ENCODE measurements at places on chromosomes 5 and 9. TPM values are rescaled to one million over a fixed set of nuclear protein-coding genes. Genes with fewer than 3 reads are reported as not detected.

DNA sequence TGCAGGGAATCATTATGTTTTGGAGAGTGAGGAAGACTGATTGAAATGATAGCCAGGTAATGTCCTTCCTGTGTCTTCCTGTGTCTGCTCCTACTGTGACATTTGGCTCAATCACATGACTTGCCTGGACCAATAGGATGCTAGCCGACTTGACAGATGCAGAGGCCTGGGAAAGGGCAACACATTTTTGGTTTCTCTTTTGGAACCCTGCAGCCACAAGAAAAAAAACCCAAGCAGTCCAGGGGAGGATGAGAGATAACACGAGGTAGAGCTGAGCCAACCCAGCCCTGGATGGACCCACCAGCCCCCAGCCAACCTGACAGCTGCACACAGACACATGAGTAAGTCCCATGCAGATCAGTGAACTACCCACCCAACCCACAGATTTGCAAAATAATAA lies 256.1 kb upstream of the SMARCA2 start:
- peak; percentile 32 for DNase-seq

DNA sequence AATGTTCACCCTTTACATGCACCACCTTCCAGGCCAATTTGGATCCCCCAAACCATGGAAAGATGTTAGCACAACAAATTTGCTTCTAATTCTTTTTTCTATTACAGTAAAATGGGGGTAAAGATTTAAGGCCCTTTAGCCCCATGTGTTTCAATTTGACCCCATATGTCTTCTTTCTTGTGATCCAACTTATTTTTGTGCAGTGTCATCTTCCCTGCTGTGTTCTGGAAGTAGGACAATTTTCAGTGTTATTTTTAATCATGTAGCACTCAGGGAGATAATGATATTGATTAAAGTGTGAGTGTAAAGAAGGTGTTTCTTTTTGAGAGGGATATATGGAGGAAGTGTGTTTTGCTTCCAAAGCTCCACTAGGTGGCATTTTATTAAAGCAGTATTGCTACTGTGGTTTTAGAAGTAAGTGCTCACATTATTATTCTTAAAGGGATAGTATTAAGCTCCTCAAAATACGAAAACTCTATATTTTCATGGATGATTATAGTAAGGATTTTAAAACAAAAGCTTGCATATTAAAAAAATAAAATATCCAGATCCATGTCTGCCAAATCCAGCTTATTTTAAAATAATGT lies 118.7 kb upstream of the ATP10B start:
- no peak for DNase-seq

DNA sequence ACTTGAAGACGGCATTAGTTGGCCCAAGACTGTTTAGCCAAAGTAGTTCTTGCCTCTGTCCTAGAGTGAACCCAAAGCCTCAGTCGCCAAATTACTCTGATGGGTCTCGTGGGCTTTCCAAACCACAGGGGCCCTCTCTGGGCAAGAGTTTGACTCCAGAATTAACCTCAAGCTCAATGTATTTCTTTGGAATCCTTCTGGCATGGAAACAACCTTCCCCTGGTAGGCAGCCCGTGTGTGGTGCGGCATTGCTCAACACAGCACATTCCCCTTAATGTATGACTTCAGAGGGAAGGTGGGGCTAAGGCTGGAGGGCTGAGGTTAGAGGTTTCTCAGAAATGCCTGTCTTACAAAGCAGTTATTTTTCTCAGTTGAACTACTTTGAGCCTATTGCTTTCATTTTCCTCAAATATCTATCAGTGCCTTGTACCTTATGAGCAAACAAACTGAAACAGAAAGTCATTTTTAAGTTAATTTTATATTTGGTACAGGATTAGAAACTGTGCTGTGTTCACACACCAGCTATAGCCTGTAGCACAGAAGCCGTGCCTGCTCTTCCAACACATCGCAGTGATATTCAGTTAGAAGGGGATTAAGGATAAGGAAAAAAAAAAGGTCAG lies 123.9 kb upstream of the HAPLN1 start:
- DNase-seq = no peak

DNA sequence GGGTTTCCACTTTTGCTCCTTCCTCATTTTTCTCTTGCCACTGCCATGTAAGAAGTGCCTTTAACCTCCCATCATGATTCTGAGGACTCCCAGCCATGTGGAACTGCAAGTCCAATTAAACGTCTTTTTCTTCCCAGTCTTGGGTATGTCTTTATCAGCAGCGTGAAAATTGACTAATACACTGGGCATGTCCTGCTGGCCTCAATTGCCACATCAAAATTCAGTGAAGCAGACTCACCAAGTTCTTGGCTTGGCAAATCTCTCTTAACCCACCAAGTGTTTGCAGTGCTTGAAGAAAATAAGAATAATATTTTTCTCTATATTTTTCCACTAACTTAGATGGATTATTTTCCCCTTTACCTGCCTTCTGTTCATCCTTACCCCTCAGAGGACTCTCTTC lies 212.0 kb downstream of the BRINP1 start:
- DNase-seq = no peak

- no peak for DNase-seq
Measured at GRCh38 chr5:172140866-172141265, 47.2 kb downstream of the STK10 start.

- DNase-seq = no peak
Measured at GRCh38 chr9:130833031-130833990, 1.7 kb upstream of the ABL1 start.

DNA sequence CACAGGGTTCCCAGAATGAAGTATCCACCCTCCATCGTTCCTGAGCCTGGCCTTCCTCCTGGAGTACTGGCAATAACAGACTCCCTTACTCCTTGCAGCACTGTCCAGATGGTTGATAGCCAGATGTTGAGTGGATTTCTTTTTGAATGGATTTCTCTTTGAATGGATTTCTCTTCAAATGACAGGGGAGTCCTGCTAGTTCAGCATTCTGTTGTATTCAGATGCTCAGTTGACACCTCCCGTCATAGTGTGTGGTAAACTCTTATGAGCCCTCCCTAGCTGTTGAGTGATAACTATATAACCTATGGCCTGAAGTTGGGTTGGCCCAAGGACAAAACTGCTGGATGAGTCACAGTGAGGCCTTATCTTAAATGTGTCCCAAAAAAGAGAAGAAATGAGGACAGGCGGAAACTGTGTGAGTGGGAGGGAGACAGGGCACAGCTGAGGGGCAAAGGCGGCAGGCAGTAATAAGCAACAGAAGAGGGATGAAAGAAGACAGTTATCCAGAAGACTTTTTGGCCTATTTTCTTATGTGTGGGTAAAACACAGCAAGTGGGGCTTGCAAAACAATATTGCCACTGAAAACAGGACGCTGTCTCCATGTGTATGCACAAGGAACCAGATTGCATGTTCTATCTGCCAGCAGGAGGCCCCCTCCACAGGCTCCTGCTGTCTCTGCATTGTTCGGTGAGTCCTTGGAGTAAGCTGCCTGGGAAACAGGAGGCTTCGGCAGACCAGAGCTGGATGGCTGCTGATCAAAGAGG lies 209.5 kb upstream of the S1PR3 start:
- DNase-seq = peak; percentile 56

GRCh38 chr5:68353605-68354004 lies 138.0 kb downstream of the PIK3R1 start:
- no peak for DNase-seq

GRCh38 chr9:16278326-16278999 lies 592.0 kb downstream of the BNC2 start:
- DNase-seq = peak; percentile 14

DNA sequence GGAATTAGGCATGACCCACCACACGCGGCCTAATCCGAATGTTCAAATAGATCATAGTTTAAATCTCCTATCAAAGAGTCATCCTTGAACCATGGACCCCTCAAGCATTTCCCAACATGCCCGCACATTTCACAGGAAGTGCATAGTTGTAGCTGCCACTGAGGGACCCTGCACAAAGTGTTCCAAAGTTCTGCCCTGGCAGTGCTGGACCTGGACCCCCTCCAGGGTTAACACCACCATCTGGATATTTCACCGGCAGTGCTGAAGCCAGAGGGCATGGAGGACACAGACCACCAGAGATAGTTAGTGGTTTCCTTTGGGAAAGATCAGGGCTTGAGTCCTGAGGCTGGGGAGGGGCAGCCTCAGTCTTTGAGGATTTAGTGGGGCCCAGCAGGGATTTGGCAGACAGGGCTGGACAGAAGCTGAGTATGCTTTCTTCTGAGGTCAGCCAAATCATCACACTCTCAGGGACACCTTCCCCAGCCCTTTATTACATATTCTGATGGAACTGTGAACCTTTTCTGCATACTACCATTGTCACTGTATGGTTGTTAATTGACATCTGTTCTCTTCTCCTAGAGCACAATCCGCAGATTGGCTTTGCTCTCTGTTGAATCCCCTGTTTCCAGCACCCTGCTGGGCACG lies 143.6 kb upstream of the EFNA5 start:
- DNase-seq = no peak

GRCh38 chr5:167863883-167864282 lies 427.6 kb upstream of the WWC1 start:
- DNase-seq = no peak

DNA sequence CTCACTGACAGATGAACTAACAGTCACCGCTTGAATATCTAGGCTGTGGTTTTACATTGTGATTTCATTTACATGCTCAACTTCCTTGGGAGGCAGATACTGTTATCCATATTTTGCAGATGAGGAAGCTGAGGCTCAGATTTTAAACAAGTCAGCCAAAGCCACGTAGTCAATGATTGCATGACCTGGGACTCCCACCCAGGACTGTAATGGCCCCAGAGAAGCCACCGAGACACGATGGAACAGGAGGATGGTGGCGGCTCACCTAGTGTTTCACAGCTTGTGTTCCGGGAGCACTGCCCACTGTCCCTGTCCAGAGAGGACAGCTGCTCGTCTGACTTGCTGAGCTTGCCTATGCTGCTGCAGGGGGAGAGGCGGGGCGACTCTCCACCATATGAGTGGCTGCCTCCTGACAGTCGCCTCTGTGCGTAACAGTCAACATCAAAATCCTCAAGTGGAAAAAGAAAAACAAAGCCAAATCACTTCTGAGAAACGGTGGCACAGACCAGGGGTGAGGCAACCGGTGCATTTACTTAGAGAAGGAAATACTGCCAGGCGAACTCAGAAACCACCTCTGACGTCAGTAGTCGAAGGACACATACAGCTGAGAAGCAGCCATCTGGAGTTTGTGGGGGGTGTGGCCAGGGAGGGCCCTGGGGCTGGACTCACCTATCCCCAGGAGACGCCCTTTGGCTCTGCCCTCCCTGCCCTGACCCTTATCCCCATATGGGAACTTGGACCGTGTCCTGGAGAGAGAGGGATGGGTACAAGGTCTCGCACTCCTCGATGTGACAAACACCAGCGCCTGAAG lies 82.5 kb downstream of the PRRT1B start:
- DNase-seq = no peak

DNA sequence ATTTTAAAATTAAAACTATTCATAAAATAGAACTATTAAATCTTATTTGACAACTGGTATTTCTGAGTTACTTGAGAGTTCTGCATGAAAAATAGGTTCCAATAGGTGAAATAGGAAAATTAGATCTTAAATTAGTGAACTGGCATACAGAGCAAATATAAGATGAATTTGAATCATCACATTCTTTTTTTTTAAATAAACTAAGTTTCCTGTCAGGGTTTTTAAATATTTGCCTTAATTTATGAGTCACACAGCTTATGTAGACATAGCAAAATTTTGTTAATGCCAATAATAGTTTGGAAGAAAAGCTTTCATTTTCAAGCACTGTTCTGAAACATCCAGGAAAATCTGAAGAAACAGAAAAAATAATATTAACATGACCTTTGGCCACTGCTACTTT lies 311.7 kb upstream of the HAPLN1 start:
- DNase-seq = no peak

DNA sequence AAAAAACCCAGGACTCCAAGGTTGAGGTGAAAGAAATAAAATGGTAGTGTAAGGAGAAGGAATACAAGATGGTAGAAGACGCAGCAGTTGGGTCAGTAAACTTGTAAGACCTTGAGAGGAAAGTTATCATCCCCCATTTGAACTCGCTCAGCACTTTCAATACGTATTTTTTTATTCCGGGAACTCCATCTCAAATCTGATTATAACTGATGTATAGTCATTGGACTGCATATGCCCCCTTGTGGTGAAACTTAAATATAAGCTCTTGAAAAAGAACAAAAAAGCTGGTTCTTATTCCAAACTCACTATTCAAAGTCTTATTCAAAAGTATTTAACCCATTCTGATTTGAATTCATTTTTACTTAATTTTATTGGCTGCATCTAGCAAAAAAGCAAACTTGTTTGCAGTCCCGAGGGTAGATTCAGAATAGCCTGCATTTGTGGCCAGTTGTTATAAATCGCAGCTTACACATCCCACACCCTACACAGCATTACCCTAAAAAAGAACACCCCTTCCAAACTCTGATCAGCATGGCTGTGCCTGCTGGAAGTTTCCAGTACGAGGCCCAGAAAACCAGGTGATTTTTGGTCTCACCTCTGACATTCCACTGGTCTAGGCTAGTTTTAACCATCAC lies 118.0 kb downstream of the ESM1 start:
- DNase-seq = no peak

GRCh38 chr5:75656311-75657003 lies 45.2 kb downstream of the ANKDD1B start:
- DNase-seq = no peak

DNA sequence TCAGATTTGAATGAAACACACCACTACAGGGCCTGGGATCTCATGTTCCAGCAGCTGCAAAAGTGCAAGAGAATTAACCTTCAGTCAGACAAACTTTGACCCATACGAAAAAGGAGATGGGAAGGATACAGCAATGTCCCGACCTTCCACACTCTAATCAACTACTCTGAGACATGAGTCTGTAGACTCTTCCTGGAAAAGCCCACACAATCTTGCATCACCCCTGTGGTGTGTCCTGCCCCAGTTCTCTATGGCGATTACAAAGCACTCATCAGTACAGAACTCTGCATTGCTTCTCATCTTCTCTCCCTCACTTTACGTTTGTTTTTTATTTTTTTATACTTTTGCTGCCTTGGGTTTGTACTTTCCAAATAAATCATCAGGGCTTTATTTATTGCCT lies 241.0 kb upstream of the KIF2A start:
- no peak for DNase-seq

EQTN gene
- not detected for total RNA-seq

FOXD4 gene
- 0.22 TPM for total RNA-seq

ADGRD2 gene
- 1.2 TPM for total RNA-seq

C9 gene
- not detected for total RNA-seq

DOCK2 gene
- 7.8 TPM for total RNA-seq

FBP1 gene
- total RNA-seq = 1.9 TPM

Data from H9 (cell line).